Airway epithelial cell (primary cell): ENCODE measurements at places on chromosomes 7 and 10. TPM values are rescaled to one million over a fixed set of nuclear protein-coding genes. Genes with fewer than 3 reads are reported as not detected.

Gene VAX1
- total RNA-seq = not detected in 2 replicates

Gene LRIT1
- not detected in 2 replicates for total RNA-seq

Gene ACTL6B
- not detected in 2 replicates for total RNA-seq

Gene CRHR2
- total RNA-seq = not detected in 2 replicates

Gene KNDC1
- 0.09 TPM in 1 of 2 replicates, not detected in the other for total RNA-seq

Gene TLL2
- total RNA-seq = 0.09 and 0.49 TPM in 2 replicates
